ENCODE measurements at places on chromosomes 2 and 18. TPM values are rescaled to one million over a fixed set of nuclear protein-coding genes. Genes with fewer than 3 reads are reported as not detected.
A peak's percentile ranks its signal among the peaks of the same experiment; 100 is the strongest.

DNA sequence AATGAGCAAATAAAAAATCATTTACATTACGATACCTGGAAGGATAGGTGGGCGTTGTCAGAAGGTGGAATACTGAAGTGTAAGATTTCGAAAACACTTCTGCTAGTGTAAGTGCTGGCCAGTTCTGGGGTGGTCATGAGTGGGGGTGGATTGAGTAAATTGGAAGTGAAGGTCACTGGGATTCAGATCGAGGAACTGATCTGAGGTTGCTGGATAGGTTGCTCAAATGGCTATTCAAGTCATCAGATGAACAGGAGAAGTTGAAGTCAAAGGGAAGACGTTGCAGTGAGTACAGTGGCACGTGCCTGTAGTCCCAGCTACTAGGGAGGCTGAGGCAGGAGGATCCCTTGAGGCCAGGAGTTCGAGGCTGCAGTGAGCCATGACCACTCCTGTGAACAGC, 95.7 kb downstream of the MALT1 start:
- peaks cover 16% of the 10 kb centered on the region for H3K4me1 ChIP-seq
- H3K27me3 ChIP-seq, result no peaks in the 10 kb centered on the region
- H3K27ac ChIP-seq, result no peak overlapping the region
- H3K36me3 ChIP-seq, result no peaks in the 10 kb centered on the region
- H3K4me3 ChIP-seq, result no peak overlapping the region

- DNase-seq, result no peak
- H3K27ac ChIP-seq, result no peak overlapping the region
- peaks cover 29% of the 10 kb centered on the region for H3K36me3 ChIP-seq
- H3K27me3 ChIP-seq, result no peaks in the 10 kb centered on the region
- no peak overlapping the region for H3K4me3 ChIP-seq
- no peaks in the 10 kb centered on the region for H3K4me1 ChIP-seq
These were observed 13.9 kb downstream of the SNORC start for GRCh38 chr2:232884001-232884421.

CDKL4 gene
- 1.1 TPM for total RNA-seq

- H3K4me1 ChIP-seq, result no peaks in the 10 kb centered on the region
- H3K27me3 ChIP-seq, result no peaks in the 10 kb centered on the region
- no peak overlapping the region for H3K27ac ChIP-seq
- no peak for DNase-seq
- H3K36me3 ChIP-seq, result no peaks in the 10 kb centered on the region
These were observed 52.7 kb downstream of the TMEM200C start for GRCh38 chr18:5842653-5843052.

DNA sequence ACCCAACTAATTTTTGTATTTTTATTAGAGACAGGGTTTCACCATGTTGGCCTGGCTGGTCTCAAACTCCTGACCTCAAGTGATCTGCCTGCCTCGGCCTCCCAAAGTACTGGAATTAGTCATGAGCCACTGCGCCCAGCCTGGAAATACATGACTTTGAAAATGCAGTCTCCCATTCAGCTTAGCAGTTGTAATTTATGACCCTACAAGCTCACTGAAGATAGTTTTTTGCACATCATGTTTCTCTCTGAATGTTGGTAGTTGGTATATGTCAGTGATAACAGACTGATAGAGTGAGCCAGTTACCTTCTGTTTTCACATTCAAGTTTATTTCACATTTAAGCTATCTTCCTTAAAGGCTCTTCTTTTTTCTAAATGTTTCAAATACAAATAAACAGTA, 7.1 kb downstream of the WDR7 start:
- DNase-seq, result no peak
- H3K4me1 ChIP-seq, result no peaks in the 10 kb centered on the region
- H3K27ac ChIP-seq, result no peak overlapping the region
- H3K4me3 ChIP-seq, result no peak overlapping the region

ASPRV1 gene
- total RNA-seq, result 0.19 TPM

- H3K27ac ChIP-seq, result no peak overlapping the region
- H3K36me3 ChIP-seq, result no peaks in the 10 kb centered on the region
- no peaks in the 10 kb centered on the region for H3K27me3 ChIP-seq
These were observed 906.6 kb upstream of the LRATD1 start for GRCh38 chr2:13725945-13726344.

DNA sequence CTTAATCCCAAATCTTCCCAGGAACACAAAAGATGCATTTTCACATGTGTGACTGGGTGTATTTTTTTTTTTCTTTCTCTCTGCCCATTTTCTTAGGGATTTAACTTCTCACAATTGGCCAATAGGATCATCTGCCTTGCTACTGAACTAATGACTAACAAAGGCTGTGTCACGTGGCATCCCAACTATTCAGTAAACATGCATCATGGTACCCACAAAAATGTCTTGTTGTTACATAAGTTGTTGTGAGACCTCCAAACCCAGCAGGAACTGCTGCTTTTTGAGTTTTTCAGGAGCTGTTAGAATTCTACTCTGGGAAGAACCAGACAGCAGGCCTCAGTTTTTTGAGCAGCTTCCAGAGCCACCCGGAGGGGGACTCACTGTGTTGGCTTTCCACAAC, 31.9 kb downstream of the GAD1 start:
- no peak overlapping the region for H3K4me3 ChIP-seq
- H3K27me3 ChIP-seq, result no peaks in the 10 kb centered on the region
- no peaks in the 10 kb centered on the region for H3K4me1 ChIP-seq
- H3K27ac ChIP-seq, result no peak overlapping the region
- H3K36me3 ChIP-seq, result no peaks in the 10 kb centered on the region
- DNase-seq, result no peak

DNA sequence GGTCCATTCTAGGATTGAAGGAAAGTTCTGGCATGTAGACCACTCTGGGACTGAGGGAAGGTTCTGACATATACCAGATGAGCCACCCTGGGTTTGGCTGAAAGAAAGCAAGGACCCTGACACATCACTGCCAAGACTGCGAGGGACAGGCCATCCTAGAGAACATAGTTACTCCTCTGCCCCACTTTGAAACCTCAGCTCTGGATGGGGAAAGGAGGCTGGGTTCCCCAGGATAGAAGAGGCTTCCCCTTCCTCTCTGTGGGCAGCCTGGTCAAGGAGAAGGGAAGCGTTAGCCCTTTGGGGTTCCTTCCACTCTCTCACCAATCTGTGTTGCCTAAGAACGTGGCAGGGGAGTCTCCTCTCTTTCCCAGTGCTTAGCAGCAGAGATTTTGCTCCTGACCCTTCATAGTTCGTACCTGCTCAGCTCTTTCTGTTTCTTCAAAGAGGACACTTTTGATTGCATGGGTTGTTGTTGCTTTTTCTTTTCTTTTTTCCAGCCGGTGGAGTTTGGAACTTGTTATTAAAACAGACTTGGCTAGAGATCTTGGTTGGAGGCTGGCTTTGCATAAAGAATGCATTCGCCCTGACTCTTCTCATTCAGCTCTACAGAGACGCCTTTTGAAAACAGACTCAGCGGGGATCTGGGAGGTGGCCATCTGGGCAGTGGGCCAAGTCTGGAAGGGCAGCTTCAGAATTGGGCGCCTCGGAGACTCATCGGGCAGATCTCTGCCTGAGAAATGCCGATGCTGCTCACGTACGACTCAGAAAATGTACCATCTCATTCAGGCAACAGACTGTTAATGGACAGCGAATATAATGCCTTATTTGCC, 166.1 kb downstream of the CLIP4 start:
- DNase-seq, result no peak
- no peak overlapping the region for H3K27ac ChIP-seq
- no peak overlapping the region for H3K4me3 ChIP-seq
- peaks cover 3% of the 10 kb centered on the region for H3K27me3 ChIP-seq
- no peaks in the 10 kb centered on the region for H3K4me1 ChIP-seq

- H3K4me3 ChIP-seq, result no peak overlapping the region
- H3K27me3 ChIP-seq, result no peaks in the 10 kb centered on the region
- no peaks in the 10 kb centered on the region for H3K36me3 ChIP-seq
- peaks cover 12% of the 10 kb centered on the region for H3K4me1 ChIP-seq
- DNase-seq, result no peak
These were observed 221.2 kb downstream of the TGIF1 start for GRCh38 chr18:3671176-3671575.

DNA sequence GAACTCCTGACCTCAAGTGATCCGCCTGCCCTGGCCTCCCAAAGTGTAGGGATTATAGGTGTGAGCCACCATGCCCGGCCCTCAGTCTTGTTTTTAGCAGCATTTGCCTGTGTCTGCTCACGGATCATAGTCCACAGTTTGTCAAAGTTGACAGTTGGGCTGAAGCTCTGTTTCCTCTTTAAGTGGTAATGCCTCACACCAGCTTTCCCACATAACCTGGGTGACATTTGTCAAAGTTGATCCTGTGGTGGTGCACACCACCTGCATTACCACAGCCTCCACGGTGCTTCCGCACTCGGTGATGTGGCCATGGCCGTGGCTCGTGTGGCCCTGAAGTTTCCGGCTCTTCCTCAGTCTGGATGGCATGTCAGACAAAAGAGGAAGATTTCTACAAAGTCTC, 27.1 kb downstream of the RAB31 start:
- no peaks in the 10 kb centered on the region for H3K27me3 ChIP-seq
- H3K4me1 ChIP-seq, result no peaks in the 10 kb centered on the region
- H3K27ac ChIP-seq, result no peak overlapping the region

GRCh38 chr2:171208657-171209056, 48.0 kb upstream of the TLK1 start:
- no peaks in the 10 kb centered on the region for H3K27me3 ChIP-seq
- no peaks in the 10 kb centered on the region for H3K4me1 ChIP-seq
- no peak overlapping the region for H3K27ac ChIP-seq
- no peak overlapping the region for H3K4me3 ChIP-seq
- no peak for DNase-seq

- H3K27ac ChIP-seq, result no peak overlapping the region
- no peaks in the 10 kb centered on the region for H3K4me1 ChIP-seq
- no peak for DNase-seq
These were observed 212.0 kb upstream of the MYT1L start for GRCh38 chr2:2542966-2543611.

DNA sequence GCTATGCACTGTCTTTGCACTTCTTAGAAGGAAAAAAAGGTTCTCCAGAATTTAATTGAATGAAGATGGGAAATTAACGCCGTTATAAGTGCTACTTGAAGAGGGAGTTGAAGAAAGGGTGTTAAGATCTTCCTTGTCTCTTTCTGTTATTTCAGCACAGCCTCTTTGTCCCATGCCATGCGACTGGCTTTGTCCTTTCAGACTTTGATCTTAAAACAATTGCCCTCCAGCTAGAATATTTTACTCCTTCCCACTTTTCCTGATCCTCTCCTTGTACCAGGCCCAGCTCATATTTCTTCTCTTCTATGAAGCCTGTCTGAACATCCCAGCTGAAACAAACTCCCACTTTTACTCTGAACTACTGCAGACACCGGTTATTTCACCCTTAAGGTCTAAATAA, 51.4 kb downstream of the RAB27B start:
- H3K36me3 ChIP-seq, result no peaks in the 10 kb centered on the region
- no peaks in the 10 kb centered on the region for H3K27me3 ChIP-seq
- DNase-seq, result no peak
- peaks cover 19% of the 10 kb centered on the region for H3K4me1 ChIP-seq
- H3K4me3 ChIP-seq, result no peak overlapping the region
- H3K27ac ChIP-seq, result no peak overlapping the region

DNA sequence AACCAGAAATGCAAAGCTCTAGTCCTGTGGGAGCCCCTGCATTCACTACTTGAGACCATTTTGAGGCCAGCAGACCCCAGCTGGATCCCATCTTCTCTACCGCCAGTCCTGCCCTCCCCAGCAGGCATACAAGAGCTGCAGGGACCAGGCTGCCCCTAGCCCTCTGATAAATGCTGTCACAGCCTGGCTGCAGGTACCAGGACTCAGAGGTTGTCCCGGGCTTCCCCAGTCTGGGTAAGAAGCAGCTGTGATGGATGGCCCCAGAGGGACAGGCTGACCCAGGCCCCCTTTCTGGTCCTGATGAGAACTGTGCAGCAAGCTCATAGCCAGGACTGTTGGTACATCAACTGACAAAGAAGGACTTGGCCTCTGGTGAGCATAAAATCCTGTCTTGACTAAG, 132.9 kb upstream of the APCDD1 start:
- DNase-seq, result no peak
- H3K36me3 ChIP-seq, result no peaks in the 10 kb centered on the region
- H3K4me1 ChIP-seq, result no peaks in the 10 kb centered on the region
- H3K27ac ChIP-seq, result no peak overlapping the region
- H3K27me3 ChIP-seq, result no peaks in the 10 kb centered on the region

DNA sequence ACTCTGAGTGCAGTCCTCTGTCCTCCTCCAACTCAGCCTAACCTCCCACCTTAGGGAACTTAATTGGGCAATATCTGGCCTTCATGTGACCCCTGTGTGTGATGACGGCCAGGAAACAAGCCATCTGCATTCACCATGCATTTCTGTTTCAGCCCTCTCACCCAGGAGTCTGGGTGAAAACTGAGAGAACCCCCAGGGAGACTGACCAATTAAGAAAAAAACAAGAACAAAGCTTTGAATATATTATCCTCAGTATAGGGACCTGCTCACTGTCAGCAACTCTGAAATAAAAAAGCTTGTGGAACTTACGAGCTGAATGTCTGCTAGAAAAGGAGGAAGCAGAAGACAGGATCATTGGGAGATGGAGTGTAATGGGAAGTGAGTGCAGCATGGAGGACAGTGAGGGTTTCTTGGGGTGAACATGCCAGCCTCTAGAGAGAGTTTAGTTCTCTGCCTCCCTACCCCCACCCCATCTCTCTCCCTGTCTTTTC, 9.5 kb downstream of the MAPRE2 start:
- H3K36me3 ChIP-seq, result no peaks in the 10 kb centered on the region
- H3K4me3 ChIP-seq, result no peak overlapping the region
- no peak for DNase-seq
- H3K27ac ChIP-seq, result peak overlapping the region; percentile 73
- H3K4me1 ChIP-seq, result peaks cover 19% of the 10 kb centered on the region

ONECUT2 gene
- 5.7 TPM for total RNA-seq

- H3K4me1 ChIP-seq, result no peaks in the 10 kb centered on the region
- H3K36me3 ChIP-seq, result no peaks in the 10 kb centered on the region
- H3K4me3 ChIP-seq, result no peak overlapping the region
- no peaks in the 10 kb centered on the region for H3K27me3 ChIP-seq
These were observed 33.5 kb upstream of the IL37 start for GRCh38 chr2:112877423-112877822.

VWA3B gene
- total RNA-seq, result not detected

GRCh38 chr2:19690429-19690828, 211.4 kb downstream of the TTC32 start:
- H3K4me3 ChIP-seq, result no peak overlapping the region
- H3K27ac ChIP-seq, result no peak overlapping the region
- H3K4me1 ChIP-seq, result no peaks in the 10 kb centered on the region
- no peaks in the 10 kb centered on the region for H3K27me3 ChIP-seq
- no peaks in the 10 kb centered on the region for H3K36me3 ChIP-seq
- DNase-seq, result no peak
